ENCODE measurements at places on chromosomes 12 and 14. TPM values are rescaled to one million over a fixed set of nuclear protein-coding genes. Genes with fewer than 3 reads are reported as not detected.

DNA sequence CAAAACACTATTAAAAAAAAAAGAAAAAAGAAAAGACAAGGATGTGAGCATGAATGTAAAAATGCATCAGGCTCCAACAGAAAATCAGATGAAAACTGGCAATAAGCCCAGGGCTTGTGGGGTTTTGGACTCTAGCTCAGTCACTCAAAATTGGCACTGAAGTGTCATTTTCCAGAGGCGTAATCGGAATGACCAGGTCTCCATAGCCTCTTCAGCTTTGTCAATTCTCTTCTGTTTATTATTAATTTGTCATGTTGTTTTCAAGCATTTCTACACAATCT is 137.2 kb upstream of the TRHDE start:
- no peak for DNase-seq

DNA sequence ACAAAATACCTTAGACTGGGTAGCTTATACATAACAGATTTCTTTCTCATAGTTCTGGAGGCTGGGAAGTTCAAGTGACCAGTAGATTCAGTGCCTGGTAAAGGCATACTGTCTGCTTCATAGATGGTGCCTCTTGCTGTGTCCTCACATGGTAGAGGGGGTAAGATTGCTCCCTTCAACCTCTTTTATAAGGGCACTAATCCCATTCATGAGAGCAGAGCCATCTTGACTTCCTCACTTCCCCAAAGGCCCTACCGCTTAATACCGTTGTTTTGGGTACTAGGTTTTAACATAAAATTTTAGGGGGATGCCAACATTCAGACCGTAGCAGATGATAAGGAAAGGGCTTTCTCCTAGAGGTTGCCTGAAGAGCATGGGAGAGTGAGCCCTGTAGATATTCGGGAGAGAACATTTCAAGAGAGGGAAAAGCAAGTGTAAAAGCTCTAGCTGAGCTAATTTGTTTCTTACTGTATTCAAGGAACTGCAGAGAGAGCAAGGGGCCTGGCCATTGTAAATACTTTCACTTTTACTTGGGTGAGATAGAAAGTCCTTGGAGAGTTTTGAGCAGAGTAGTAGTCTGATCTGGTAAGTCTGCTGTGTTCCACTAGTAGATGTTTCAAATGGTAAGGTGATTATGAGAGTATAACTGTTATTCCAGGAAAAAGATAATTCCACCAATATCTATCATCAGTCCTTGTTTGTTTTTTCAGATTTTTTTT is 27.3 kb downstream of the FRS2 start:
- no peak for DNase-seq

DNA sequence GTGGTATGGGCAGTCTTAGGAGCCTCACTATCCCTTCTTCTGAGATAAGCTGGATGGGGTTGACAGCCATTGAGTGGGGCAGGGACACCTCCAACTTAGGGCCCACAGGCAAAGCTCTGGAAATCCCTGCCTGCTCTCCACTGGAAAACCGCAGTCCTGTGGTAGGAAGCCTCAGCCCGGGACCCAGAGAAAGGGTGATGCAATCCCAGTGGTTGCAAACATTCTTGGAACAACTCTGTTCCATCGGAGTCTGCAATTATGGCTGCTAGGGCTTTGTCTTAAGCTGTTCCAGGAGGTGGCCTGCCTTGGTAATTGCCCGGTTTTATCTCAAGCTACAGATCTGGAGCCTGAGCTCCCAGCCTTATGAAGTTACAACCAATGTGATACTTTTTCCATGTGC is 133.4 kb downstream of the DICER1 start:
- no peak for DNase-seq

DNA sequence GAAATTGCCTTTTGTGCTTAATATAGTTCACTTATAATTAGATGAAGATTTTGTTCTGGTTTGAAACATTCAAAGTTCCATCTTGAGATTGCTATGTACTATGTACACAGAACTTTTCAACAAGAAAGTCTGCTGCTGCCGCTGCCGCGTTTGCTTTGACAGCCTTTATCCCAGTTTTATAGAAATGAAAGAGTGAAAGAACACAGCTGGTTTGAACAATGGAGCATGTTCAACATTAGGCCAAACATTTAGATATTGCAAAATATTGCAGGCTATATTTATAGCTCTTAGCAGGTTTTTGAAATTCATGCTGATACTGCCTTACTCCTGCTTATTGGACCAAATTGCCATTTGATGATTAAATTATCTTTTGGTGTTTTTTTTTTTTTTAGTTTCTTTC is 299.8 kb upstream of the PRKD1 start:
- DNase-seq, result no peak

The PTPRO gene
- total RNA-seq, result 1.3 TPM

The GPRC5A gene
- total RNA-seq, result 1.7 TPM

All from Right ventricle myocardium inferior (tissue), 1 donor.